Muscle of back (tissue), 13 donors: ENCODE measurements at places on chromosomes 2 and 18.

DNA sequence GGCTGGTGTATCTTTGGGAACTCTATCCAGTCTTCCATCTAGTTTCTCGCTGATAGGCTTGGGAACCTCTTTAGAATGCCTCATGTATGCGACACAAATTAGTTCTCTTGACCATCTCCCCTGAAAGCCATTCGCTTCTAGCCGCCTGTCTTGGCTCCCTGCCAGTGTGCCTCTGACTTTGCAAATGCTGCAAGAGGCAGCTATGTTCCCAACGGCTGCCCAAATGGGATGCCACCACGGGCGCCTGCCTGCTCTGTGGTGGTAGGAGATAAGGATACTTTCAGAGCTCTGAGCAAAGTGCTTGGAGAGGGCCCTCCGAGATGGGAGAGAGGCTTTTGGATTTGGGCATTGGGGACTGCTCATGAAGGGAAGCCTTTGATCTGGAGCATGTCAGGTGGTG is 77.7 kb upstream of the IGFBP5 start:
- DNase-seq: no peak

DNA sequence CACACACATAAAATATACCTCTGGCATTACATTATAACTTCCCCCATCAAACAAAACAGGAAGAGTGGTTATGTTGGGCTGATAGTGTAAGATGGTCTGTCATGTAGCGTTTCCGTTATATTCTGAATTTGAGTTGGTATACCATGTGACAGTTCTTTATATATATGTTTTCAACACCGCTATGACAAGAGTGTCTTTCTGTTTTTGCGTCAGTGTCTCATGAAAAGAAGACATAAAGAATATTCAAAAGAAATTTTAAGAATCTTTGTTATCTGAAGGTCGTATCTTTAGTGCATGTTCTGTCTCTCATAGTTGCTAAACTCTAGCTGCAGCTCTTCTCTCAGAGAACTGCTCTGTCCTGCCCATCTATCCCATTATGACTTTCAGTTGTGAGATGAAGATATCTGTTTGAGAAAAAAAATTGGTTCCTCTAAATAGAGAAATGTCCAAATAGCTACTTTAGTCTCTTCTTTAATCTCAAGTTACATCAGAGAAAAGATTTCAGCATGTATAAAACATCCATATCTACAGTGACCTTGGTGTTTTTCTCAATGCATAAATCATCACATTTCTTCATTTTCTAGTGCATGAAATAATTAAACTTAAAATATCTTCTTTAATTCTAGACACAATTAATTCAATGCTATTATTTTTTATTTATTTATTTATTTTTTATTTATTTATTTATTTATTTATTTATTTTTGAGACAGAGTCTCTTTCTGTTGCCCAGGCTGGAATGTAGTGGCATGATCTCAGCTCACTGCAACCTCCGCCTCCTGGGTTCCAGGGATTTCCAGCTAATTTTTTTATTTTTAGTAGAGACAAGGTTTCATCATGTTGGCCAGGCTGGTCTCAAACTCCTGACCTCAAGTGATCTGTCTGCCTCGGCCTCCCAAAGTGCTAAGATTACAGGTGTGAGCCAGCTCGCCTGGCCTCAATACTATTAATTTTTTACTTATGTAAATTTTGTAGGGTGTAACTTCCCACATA is 24.3 kb upstream of the PSME4 start:
- DNase-seq: no peak

GRCh38 chr2:119939915-119940314 is 73.0 kb upstream of the EPB41L5 start:
- no peak for DNase-seq

- no peak for DNase-seq
These were observed 2.6 kb downstream of the MAB21L4 start for GRCh38 chr2:240893363-240893844.

- DNase-seq: peak; percentile 50
These were observed 80.0 kb upstream of the ZNF532 start for GRCh38 chr18:58784601-58785137.

DNA sequence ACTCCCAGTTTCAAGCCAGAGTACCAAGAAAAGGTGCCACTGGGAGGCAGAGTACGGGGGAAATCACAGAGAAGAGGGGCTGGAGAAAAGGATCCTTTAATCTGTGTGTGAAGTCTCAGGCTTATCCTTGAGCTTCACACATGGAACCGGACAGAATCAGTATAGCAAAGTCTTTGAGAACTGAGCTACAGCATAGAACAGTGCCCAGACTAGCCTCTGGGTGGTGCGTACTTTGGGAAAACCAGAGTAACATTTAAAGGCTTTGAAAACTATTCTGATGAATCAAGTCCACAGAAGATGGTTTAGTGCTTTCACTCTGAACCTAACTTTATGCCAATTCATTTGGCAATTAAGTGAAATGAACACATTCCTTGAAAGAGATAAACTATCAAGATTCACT is 83.1 kb downstream of the BABAM2 start:
- no peak for DNase-seq

GRCh38 chr18:9811978-9812377 is 73.8 kb upstream of the TXNDC2 start:
- DNase-seq: no peak

DNA sequence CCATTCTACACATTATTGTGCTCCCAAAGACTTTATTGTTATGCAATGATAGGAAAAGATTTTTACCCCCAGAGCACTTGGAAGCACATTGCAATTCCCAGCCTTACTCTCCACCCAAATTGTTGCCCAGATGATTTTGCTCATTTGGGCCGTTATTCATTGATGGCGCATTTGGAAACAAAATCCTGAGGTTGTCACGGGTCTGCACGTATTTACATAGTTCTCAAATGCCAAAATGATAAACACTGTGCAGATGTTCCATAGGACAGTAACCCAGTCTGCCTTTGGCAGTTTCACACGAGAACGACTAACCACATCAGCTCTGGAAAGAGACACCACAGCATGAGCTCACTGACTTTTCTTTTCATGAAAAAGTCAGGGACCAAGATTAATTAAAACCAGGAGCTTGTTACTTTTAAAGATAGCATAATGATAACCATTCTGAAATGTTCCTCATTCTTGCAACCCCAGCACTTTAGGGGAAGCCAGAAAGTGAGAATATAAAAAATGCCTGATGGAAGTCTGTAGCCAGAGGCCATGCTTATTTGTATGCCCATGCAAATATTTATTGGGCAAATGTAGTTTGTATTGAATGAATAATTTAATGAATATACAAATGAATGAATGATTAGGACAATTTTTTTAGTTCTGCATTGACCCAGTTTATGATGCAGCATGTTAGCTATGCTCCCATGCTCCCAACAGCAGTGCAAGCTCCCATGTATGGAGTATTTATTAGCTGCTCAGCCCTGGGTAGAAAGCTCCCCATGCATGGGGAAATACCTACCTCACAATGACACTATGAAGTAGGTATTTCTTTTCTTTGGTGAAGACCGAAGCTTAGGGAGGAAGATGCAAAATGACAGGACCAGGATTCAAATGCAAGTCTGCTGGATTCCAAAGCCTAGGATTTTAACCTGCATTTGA is 84.6 kb downstream of the MAIP1 start:
- peak; percentile 90 for DNase-seq

GRCh38 chr2:18001671-18002070 is 123.2 kb downstream of the KCNS3 start:
- DNase-seq: no peak

GRCh38 chr18:60292186-60292585 is 80.4 kb downstream of the MC4R start:
- no peak for DNase-seq

DNA sequence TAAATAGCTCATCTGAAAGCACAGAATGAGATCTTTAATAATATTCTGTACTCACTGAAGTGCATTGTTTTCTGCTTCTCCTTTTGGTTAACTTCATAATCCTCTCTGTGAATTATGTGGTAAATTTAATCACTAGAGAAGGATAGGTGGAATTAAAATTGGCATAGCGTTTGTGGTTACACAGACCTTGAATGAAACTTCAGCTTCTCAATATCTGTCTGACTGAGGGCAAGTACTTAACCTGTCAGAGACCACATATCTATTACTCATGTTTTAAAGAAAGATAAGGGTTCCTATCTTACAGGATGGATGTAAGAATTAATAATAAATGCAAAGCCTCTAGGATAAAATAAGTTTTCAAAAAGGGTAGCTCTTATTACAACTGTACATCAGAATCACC is 861.8 kb downstream of the TRIB2 start:
- no peak for DNase-seq

- DNase-seq: no peak
These were observed 29.4 kb downstream of the STAT1 start for GRCh38 chr2:190984595-190984994.

DNA sequence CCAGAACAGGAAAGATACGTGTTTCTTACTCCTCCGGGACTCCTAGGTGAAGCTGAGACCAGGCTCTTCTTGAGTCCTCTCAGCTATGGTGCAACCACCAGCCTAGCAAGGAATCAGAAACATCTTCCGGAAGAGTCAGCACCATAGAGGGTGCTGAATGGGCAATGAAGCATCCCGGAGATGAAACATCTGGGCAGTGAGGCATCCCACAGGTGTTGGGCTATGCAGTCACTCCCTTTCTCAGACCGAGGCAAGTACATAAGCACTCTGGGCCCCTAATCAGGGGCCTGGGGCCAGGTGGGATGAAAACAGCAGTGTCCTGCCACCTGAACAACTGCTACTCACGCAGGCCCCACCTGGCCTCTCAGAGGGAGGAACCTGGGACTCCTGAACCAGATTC is 1.4 kb upstream of the CAPN10 start:
- no peak for DNase-seq

- DNase-seq: no peak
These were observed 10.7 kb downstream of the GCKR start for GRCh38 chr2:27507293-27507692.

GRCh38 chr2:100606726-100607343 is 44.0 kb downstream of the PDCL3 start:
- peak; percentile 59 for DNase-seq

DNA sequence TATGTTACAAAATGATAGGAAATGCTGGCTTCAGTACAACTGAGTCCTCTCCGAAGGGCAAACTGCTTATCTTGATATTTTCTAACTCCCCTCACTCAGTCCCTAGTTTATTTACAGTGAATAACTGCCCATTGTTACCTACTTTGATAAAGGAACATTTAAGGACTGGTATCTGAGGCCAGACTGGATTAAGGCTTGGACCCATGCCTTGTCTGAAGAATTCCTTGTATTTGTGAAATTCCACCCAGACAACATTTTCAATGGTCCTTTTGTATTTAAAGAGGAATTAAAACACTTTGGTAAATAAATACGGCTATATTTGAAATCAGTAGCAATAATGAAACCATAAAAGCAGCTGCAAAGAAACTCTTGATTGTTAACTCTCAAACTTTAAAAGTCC is 58.3 kb downstream of the PELI1 start:
- DNase-seq: no peak

DNA sequence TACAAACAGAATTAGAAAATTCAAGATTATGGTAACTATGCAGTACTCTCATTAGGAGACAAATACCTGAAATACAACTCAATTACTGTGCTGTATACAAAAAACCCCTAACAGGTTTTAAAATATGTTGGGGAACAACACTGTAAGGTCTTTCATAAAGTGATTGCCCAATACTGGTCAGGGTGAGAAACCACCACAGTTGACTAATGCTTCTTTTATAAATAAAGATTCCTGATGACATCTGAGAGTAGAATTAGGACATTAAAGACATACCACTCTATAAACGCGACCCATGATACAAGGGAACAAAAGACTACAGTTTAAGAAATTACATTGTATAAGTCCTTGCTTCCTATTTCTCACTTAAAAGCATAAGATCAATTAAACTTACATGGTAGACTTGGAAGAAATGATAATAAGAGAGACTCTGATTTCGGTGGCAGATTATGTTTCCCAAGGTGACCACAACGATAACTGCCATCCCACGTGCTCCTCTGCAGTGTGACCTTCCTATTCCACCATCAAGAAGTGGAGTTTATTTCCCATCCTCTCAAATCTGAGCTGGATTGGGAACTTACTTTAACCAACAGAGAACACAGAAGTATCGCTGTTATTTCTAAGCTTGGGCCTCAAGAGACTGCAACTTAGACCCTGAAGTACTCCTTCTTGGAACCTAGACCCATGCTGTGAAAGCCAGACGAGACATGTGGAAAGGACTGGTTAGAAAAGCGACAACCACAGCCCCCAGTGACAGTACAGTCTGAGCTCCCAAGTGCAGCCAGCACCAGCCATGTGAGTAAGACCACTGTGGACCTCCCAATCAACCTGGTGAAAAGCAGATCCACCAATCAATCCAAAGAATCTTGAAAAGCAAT is 52.3 kb downstream of the ZNF521 start:
- DNase-seq: no peak

DNA sequence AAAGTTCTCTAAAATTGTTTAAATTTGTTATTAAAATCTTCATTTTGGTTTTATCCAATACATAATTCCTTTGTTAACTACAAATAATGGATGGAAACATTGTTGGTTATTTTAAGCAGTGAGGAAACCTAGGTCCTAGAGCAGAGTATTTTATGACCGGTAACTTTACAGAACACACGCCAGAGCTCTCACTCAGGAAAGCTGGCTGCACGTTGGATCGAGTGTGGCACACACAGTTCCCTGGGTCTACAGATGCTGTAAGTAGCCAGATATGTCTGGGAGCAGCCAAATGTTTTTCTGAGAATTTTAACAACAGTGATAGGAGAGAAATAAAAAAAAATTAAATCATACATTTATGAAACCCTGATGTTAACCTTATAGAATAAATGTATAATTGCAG is 264.4 kb downstream of the ZNF407 start:
- DNase-seq: no peak

DNA sequence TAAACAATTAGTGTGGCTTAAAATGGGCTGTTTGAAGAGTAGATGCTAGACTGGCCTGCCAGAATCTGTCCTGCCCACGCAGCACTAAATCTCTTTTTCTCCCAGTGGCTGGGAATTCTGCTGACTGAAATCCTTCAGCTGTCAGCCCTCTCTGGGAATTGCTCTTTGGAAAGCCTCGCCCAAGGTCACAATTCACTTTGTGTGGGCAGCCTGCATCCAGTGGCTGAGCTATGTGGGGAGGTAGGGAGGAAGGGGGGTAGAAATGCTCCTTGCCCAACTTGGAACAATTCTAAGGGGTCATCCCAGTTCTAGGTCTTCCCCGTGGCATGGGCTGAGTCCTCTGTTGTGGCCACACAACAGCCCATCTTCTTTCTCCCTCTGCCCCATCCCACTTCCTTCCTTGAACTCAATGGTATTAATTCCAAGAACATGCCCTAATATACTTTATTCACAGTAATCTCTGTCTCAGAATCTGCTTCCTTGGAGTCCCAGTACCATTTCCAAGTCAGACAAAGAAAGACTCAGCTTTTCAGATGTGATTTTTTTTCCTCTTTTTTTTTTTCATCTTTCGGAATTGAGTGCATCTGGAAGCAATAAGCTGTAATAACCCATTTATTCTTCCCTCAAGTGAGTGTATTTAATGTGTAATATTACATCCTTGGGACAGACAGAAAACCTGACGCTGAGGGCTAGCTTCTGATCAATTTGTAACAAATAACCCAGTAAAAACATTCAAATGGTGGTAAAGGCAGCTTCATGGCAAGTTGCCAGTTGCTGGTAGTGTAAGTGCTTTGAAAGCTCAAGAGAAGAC is 189.4 kb downstream of the GPD2 start:
- peak; percentile 8 for DNase-seq

- no peak for DNase-seq
These were observed 1154.5 kb upstream of the CHAC2 start for GRCh38 chr2:52613064-52613463.

- no peak for DNase-seq
These were observed 211.7 kb downstream of the GLI2 start for GRCh38 chr2:120947327-120947726.
